ENCODE measurements at places on chromosomes 1 and 21.

DNA sequence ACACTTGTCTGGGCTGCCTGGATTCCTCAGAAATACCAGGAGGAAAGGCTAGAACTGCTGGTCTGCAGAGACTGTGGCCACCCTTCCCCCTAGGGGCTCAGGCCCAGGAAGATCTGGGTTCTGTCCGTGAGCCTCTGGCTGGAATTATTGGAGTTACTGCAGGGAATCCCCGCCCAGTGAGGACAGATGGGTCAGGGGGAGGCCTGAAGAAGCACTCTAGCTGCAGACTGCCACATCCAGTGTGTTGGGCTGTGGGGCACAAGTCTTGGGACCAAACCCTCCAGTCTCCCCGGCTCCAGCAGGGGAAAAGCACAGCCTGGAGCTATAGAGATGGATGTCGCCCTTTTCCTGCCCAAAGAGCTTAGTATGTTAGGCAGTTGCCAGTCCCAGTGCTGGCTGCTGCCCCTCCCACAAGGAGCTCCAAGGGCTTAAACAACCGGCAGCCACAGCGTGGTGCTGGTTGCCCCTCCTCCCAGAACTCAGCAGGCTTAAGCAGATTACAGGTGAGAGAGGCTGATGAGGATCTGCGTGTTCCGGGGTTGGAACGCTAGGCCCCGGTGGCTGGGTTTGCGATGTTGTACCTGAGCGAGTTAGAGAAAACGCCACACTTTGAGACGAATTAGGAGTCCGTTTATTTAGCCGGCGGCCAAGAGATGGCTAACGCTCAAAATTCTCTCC is 255.5 kb upstream of the LRRC7 start:
- no peaks in the 10 kb centered on the region for H3K27me3 ChIP-seq
- peaks cover 5% of the 10 kb centered on the region for H3K4me1 ChIP-seq
- H3K36me3 ChIP-seq: no peaks in the 10 kb centered on the region
- H3K27ac ChIP-seq: peak overlapping the region; percentile 30
- peak overlapping the region; percentile 60 for H3K4me3 ChIP-seq

GRCh38 chr1:44924835-44925464 is 61.4 kb downstream of the EIF2B3 start:
- H3K27me3 ChIP-seq: no peaks in the 10 kb centered on the region
- no peak for DNase-seq
- peaks cover 12% of the 10 kb centered on the region for H3K36me3 ChIP-seq
- peaks cover 4% of the 10 kb centered on the region for H3K4me1 ChIP-seq
- H3K4me3 ChIP-seq: no peak overlapping the region

- H3K36me3 ChIP-seq: no peaks in the 10 kb centered on the region
- no peak overlapping the region for H3K27ac ChIP-seq
- no peaks in the 10 kb centered on the region for H3K4me1 ChIP-seq
- no peak overlapping the region for H3K4me3 ChIP-seq
- no peaks in the 10 kb centered on the region for H3K27me3 ChIP-seq
- DNase-seq: no peak
These were observed 43.8 kb downstream of the USH2A start for GRCh38 chr1:216379441-216379840.

GRCh38 chr1:26993237-26994019 is at the start of gene TRNP1:
TSS of gene TRNP1 (plus strand) at chr1:26993692. CDS start at chr1:26993787, 95 bp downstream.
- peak within 1 kb of the TSS; percentile 83 for H3K4me3 ChIP-seq
- H3K27me3 ChIP-seq: peaks cover 2% of the 10 kb centered on the region

DNA sequence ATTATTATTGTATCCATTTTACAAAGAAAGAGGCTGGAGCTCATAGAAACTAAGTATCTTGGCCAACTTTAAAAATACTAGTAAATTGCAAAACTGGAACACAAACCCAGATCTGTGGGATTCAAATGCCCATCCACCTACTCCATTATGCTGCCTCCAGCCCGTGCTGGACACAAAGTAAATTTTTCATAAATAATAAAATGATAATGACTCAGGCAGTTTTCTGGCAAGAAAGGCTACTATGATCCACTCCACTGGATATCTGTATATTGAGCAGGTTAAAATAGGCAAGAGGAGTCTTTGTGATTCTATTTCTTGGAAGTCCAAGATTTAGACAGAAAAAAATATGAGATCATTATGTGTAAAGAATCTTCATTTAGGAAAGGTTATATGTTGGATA is 138.3 kb upstream of the DUSP10 start:
- H3K27ac ChIP-seq: no peak overlapping the region
- no peak overlapping the region for H3K4me3 ChIP-seq
- peaks cover 2% of the 10 kb centered on the region for H3K27me3 ChIP-seq
- H3K36me3 ChIP-seq: no peaks in the 10 kb centered on the region

DNA sequence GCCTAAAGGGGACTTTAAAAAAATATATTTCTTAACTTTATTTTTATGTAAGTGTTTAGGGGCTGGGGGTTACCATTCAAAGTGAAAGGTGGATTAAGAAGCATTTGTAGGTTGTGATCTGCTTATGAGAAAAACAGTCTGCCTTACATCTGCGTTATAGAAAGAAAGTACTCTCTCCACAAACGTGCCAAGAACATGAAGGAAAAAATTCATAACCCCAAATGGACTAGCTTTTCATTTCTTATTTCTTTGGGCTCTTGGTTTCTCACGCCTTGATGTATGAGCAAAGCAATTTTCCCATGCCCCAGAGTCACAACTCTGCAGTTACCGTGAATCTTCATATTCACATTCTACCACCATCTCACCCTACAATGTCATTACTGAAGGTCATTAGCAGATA is 1165.1 kb upstream of the ADGRL4 start:
- H3K27me3 ChIP-seq: no peaks in the 10 kb centered on the region
- no peak for DNase-seq
- no peak overlapping the region for H3K4me3 ChIP-seq
- peaks cover 2% of the 10 kb centered on the region for H3K36me3 ChIP-seq

GRCh38 chr1:8009043-8010002 is 16.8 kb downstream of the ERRFI1 start:
- no peaks in the 10 kb centered on the region for H3K27me3 ChIP-seq
- peak overlapping the region; percentile 79 for H3K27ac ChIP-seq
- H3K36me3 ChIP-seq: peaks cover 35% of the 10 kb centered on the region
- H3K4me1 ChIP-seq: peaks cover 33% of the 10 kb centered on the region
- no peak overlapping the region for H3K4me3 ChIP-seq

- no peak overlapping the region for H3K4me3 ChIP-seq
- H3K27ac ChIP-seq: no peak overlapping the region
- H3K4me1 ChIP-seq: no peaks in the 10 kb centered on the region
- H3K27me3 ChIP-seq: peaks cover 2% of the 10 kb centered on the region
- no peaks in the 10 kb centered on the region for H3K36me3 ChIP-seq
These were observed 168.3 kb upstream of the DUSP10 start for GRCh38 chr1:221910222-221910621.
